ENCODE measurements at places on chromosomes 4 and X.

DNA sequence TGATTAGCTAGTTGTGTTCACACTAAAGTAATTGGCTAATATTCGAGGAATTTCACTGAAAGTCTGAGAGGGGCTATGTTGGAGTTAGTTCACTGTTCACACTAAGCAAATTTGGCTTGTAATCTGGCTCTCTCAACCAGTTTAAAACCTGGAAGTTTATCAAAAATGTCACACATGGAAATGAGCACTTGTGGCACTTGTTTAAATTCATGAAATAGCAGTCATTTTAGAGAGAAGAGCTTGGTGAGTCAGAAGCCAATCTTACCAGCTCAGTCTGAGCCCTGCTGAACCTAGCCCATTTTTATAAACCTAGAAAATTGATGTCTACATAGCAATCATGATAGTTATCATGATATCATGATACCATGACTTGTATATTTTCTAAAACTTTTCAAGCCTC, 90.7 kb upstream of the JADE1 start:
- DNase-seq: no peak

- DNase-seq: no peak
These were observed 63.6 kb downstream of the REPS2 start for GRCh38 chrX:17009856-17010625.

DNA sequence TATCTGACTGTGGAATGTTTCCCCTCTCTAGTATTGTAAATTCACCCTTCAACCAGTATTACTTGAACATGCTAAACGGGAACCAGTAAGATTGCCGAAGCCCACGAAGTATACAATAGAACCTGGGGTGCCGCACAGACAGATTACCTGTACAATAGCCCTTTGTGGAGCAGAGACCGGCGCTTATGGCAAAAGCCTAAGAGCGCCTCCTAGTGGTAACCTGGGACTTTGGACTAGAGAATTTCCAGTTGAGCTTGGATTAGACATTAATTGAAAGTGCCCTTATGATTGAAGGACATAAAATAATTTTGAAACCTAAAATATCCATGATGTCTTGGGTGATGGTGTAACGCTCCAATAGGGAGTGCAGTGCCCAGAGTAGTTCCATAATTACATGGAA, 14.1 kb downstream of the ZNF157 start:
- DNase-seq: no peak

- DNase-seq: no peak
These were observed 5.0 kb downstream of the FUNDC2 start for GRCh38 chrX:155031657-155032056.

DNA sequence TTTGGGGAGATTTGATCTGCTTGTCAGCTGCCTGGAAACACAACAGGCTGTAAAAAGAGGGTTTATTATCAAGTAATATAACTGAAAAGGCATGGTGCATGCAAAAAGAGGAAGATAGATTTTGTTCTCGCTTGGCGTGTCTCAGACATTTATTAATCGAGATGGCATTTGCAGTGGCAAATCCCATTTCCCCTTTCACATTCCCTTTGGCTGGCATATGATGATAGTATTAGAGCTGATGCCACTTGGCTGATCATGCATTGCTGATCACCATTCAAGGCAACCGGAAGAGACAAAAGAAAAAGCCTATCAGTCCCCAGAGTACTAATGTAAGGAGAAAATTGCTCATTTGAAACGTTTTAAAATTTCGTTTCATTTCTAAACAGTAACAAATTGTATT, 101.8 kb downstream of the ZIC3 start:
- no peak for DNase-seq

GRCh38 chrX:2608638-2609430, 82.3 kb upstream of the CD99 start:
- DNase-seq: no peak
